ENCODE measurements at places on chromosomes 2 and 18. TPM values are rescaled to one million over a fixed set of nuclear protein-coding genes. Genes with fewer than 3 reads are reported as not detected.

The INHBB gene
- total RNA-seq: 12.4 TPM

The STEAP3 gene
- 18.1 TPM for total RNA-seq

The PLCL1 gene
- 17.0 TPM for total RNA-seq

The ZNF385B gene
- 93.5 TPM for total RNA-seq

The ELAC1 gene
- total RNA-seq: 9.7 TPM

The MAPRE2 gene
- 21.2 TPM for total RNA-seq

The DQX1 gene
- total RNA-seq: not detected
